Vagina (tissue), 2 donors: ENCODE measurements at places on chromosomes 4 and X.

DNA sequence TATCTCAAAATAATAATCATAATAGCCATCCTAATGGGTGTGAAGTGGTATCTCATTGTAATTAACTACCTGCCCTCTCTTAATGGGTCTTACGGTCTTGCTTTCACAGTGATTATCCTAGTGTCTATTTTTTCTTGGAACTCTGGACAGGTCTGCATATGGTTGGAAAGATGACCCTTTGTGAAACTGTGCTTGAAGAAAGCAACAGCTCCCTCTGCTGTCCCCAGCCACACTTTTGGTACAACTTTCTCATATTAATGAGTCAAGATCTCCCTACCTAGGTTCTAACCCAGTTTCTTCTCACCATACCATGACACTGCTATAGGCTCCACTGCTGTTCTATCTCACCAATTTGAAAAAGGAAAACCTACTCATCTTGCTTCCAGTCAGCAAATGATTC, 2.4 kb downstream of the TFDP3 start:
- DNase-seq: no peak

DNA sequence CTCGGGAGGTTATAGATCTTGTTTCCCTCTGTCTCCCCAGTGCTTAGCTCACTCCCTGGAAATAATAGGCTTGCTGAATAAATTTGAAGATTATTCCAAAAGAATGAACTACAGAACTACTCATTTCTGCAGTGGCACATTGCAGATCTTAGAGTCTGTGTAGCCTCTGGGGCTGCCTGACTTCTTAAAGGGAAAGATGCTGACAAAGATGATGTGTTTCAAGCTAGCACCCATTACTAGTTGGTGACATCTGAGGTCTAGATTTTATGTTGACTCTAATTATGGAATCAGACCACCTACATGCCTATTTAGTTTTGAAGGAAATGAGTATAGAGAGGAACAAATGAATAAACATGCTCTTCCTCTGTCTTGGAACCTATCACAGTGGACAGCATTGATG, 123.7 kb upstream of the KCNIP4 start:
- no peak for DNase-seq

DNA sequence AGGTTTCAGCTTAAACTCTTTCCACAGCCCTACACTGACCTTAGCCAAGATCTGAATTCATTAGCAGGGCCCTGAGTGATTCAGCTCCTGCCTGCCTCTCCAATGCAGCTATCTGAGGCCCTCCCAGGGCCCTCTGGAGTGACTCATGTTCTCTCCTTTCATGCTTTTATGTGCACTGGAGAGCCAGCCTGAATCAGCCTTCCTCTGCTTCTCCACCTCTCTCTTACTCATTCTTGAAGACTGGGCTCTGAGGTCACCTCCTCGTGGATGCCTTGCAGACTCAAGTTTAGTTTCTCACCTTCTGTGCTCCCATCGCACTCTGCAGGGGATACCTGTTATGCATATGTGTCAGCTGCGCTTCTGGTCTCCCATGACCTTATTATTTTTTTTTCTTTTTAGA, 3.1 kb upstream of the OCIAD2 start:
- DNase-seq: no peak

DNA sequence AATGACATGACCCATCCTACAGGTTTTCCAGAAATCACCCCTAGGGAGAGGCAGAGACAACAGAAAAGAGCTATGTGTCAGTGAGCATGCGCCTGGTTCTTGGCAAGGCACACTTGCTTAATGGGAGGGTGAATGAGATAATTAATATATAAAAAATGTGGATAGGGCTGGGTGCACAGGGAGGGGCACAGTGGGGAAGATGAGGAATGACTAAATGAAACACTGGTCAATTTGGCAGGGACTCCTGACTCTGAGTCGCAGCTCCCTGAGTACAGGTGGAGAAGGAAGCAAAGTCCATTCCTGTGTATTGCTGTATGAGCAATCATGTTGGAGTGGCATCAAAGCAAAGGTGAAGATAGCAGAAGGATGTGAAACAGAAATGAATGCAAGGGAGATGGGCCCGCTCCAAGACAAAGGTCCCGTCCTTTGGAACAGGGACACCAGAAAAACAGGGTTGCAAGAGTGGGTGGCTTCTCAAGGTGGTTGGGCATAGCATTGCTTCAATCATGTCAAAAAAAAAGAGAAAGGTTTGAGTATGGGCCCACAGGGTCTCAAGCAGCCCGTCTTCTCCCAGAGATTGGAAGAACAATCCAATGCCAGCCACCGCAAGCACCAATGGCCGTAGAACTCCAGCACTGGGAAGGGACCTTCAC, 278.4 kb upstream of the AGTR2 start:
- no peak for DNase-seq

GRCh38 chrX:50765986-50766385, 48.0 kb downstream of the SHROOM4 start:
- no peak for DNase-seq

- DNase-seq: no peak
These were observed 117.9 kb downstream of the CEP44 start for GRCh38 chr4:174401471-174402130.

GRCh38 chr4:165403048-165403447, 24.2 kb downstream of the CPE start:
- no peak for DNase-seq

- no peak for DNase-seq
These were observed 39.1 kb downstream of the HEPH start for GRCh38 chrX:66203114-66203513.

GRCh38 chr4:71008196-71008595, 14.7 kb downstream of the DCK start:
- no peak for DNase-seq

DNA sequence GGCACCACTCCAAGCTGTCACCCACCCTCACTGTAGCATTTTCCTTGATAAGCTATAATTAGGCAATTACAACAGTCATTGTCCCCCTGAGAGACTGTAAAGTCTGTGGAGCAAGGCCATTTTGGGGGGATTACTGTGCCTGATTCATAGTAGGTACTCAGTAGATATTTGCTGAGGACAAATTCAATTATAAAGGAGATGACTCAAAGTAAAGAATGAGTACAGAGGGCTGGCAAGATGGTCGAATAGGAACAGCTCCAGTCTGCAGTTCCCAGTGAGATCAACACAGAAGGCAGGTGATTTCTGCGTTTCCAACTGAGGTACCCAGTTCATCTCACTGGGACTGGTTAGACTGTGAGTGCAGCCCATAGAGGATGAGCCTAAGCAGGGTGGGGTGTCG, 42.0 kb downstream of the MAOB start:
- no peak for DNase-seq

GRCh38 chr4:45062935-45063545, 336.7 kb upstream of the GNPDA2 start:
- no peak for DNase-seq

GRCh38 chr4:131091896-131092295, 1995.9 kb downstream of the C4orf33 start:
- DNase-seq: no peak

DNA sequence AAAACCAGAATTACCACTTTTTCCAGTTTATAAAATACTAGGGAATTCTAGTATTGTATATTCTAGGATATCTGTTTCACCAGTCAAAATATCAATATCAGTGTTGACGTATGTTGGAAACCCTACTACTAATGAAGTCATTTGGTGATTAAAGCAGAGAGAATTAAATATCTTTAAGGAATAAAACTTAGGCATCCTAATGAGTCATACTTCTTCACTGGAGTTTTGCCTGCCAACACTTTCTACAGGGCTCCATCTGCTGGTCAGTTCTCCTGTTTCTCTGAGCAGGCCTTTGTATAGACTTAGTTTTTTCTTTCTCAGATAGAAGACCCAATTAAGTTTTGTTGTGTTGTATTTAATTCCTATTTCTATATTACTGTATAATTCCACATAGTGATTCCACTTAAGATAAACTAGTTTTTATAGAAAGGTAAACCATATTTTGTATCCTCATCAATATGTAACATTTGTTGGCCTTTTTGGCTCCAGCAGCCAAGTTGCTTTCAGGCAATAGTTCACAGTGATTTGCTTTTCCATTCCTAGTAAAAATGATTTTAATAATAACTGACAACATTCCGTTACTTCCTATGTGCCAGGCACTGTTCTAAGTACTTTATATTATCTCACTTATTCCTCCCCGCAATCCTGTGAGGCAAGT, 3.5 kb downstream of the AP1AR start:
- DNase-seq: no peak

GRCh38 chrX:131034063-131034462, 24.1 kb upstream of the ARHGAP36 start:
- DNase-seq: no peak

- DNase-seq: no peak
These were observed 1026.2 kb downstream of the DMD start for GRCh38 chrX:32185160-32185559.

- peak; percentile 81 for DNase-seq
These were observed 48.9 kb downstream of the RGS12 start for GRCh38 chr4:3341760-3342159.

DNA sequence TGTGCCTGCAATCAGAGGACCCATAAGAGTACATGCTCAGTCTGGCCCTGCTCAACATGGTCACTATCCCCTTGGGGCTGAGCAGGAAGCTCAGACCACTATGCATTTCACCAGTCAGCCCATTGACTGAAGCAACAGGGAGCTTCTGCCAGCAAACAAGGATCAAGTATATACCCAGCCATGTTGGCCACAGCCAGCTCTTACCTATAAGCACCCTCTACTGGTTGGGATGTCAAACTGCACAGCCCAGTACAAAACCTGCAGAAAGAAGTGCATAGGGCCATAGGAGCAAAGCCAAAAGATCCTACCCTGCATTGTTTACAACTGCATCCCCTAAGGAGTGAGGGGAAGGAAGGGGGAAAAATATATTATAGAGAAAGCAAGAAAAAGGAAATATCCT, 214.4 kb upstream of the CPEB2 start:
- DNase-seq: no peak

GRCh38 chr4:97987019-97987648, 156.1 kb downstream of the STPG2 start:
- DNase-seq: no peak

DNA sequence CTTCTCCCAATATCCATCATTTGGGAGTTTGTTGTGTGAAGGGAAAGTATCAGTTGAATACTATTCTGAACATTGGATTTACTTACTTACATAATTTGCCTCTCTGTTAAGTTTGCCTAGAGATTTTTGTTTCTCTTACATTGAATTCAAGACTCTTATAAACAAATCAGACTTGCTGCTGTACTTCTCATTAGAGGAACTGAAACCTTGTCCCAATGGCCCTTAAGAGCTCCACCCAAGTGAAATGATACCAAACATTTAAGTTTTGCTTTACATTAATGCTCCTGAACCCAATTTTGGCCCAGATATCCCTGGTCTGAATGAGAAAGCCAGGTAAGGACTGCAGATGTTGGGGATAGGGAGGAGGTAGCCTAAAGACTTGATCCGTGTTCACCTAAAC, 32.0 kb downstream of the HAND2 start:
- DNase-seq: no peak

- DNase-seq: no peak
These were observed 375.4 kb downstream of the GRID2 start for GRCh38 chr4:92679149-92679548.

DNA sequence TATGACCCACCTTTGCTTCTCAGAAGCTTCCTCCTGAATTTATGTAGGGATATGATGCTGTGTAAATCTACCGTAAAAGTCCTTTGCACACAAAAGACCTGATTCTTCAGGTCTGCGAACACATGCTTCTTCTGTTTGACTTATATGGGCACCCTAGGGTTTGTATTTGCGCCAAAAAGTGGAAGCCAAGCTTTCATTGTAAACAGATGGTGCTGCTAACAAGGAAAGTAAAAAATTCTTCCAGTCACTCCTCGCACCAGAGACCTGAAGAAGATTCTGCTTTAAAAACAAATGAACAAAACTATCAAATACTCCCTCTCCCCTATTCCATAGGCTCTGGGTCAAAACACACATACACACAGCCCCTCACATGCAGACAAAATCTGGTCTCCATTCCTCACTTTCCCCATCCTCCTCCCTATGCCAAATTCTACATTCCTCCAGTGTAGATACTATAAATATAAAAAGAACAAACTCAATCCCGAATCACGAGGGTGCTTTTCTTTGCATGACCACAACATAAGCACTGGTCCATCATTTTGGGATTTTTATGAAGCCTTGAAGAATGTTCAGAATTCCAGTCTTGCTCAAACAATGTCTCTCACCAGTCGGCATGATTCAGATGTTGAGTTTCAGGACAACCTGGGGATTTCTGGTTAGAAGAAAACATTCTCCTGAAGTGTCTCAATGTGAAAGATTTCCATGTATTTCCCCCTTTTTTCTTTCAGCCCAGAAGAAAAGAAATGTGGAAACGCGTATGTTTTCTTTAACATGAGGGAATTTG, 125.1 kb downstream of the PALLD start:
- no peak for DNase-seq

DNA sequence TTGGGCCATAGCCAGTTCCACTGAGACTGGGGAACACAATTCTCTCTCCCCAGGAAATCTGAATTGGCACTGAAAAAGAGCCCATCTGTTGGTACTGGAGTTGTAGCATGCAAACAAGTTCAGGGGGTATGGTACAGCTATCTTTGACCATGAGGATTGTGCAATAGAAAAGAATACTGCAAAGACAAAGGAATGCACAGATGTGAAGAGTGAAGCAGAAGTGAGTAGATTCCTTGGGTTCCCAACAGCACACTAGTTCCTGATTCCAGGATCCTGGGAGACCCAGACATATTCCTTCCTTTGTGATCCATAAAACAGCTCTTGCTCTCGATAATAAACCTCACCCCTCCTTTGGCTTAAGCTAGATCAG, 43.3 kb upstream of the CTAG2 start:
- no peak for DNase-seq

GRCh38 chr4:156388826-156389225, 435.2 kb upstream of the CTSO start:
- DNase-seq: no peak

DNA sequence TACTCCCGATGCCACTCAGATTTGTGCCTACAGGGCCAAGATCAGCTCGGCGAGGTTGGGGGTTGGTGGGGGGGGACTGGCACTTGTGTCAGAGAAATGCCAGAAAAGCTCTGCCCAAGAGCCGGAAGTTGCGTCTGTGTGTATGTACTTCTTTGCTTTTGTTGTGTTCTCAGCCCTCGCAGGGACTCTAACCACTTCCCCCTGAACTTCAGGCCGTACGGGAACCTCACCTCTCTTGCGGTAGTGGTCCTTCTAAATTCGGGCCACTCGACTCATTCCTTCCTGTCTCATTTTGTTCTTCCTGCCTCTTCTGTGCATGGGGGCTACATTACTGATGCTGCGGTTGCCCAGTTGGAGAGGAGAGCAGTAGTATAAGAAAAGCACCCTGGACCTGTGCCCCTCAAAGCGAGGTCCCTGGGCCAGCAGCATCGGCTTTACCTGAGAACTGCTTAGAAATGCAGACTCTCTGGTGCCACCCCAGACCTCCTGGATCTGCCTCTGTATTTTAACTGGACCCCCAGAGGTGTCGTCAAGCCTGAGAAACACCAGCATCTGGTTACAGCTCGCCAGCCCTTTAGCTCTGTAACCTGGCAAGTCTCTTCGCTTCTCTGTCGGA, 146.3 kb upstream of the RPS6KA3 start:
- no peak for DNase-seq

DNA sequence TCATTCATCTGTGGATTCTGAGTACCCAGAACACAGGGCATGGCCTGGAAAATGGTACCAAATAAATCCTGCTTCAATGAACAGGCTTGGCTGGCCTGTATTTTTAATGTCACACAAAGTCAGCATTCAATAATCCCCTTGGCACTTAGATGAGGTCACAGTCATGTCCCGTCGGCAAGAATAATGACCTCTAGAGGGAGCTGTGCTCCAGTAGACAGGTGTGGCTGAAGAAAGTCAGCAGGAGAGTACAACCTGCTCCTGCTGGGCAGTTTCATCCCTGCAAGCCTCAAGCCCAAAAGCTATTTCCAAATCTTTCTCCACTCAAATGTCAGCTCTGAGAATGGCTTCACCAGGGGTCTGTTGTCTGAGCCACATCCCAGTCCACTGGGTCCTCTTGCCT, 404.0 kb upstream of the F9 start:
- no peak for DNase-seq
